Activated CD8-positive, alpha-beta memory T cell treated with anti-CD3 and anti-CD28 coated beads for 1 hour (primary cell): ENCODE measurements at places on chromosomes 5 and 9.

- DNase-seq = no peak
Observed at GRCh38 chr9:135281791-135282737, 194.6 kb downstream of the OLFM1 start.

GRCh38 chr9:96015876-96016686 lies 140.6 kb downstream of the ERCC6L2 start:
- no peak for DNase-seq

GRCh38 chr5:175464942-175465233 lies 13.5 kb upstream of the SFXN1 start:
- DNase-seq = no peak

- no peak for DNase-seq
Observed at GRCh38 chr9:112496074-112496722, 9.6 kb downstream of the KIAA1958 start.

GRCh38 chr9:130140706-130141105 lies 31.5 kb upstream of the NCS1 start:
- DNase-seq = no peak

DNA sequence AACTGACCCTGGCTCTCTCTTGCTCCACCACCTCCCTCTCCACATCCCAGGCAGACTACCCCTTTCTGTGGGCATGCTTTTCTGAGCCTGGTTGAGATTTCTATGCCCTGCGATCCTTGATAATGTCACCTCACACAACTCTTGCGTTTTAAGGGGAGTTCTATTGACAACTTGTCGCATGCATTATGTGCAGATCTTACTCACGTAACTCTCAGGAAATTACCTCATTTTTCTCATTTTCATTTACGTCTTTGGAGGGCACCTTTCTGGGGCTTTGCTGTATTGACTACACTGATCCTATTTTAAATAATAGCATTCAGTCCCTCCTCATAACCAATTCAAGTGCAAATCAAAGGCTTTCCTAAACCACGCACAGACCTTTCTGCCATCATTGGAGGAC lies 140.4 kb upstream of the WWC1 start:
- DNase-seq = no peak

DNA sequence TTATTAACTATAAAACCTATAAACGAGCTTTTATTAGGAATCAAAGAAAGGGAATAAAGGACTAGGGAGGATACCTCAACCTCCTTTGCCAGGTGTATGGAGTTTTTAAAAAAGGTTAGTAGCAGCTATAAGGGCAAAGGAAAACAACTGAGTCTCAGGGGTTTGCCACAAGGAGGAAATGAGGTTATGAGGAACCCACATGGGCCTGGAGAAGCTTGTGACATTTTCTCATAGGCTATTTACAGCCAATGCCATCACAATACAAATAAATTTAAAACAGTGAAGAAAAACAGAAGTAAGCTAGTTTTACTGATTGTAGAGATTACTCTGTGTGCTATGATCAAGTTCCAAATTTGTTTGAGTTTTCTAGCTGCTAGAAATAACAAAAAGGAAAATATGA lies 92.6 kb downstream of the CDKN2A start:
- DNase-seq = no peak

DNA sequence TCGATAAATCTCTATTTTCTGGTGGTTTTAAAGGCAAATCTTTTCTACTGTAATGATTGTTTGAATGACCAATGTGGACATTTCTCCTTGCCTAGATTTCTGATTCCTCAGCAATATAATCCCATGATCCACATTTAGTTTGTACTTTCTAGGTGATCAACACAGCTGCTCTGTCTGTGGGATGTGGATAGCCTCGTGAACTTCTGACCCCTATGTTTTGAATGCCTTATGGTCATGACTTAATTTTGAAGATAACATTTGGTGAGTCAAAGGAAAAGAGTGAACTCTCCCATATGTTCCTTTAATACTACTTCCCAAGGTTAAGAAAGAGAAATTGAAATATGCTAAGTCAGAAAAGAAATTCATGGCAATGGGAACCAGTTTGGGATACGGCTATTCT lies 147.5 kb downstream of the CAVIN4 start:
- no peak for DNase-seq

DNA sequence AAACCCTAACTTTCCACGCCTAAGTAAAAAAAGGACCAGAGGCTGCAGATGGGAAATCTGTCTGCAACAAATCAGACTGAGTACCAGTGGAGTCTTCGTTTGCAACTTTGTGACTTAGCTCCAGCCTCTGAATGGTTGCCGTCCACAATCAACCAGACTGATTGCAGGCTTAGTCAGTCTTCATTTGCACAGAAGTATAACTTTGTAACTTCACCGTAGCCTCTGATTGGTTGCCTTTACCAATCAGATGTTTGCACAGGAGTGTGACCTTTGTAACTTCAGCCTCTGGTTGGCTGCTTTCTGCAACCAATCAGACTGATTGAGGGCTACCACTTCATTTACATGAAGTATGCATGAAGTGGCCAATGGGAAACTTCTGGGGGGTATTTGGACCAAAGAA lies 53.7 kb downstream of the TGFBR1 start:
- no peak for DNase-seq

DNA sequence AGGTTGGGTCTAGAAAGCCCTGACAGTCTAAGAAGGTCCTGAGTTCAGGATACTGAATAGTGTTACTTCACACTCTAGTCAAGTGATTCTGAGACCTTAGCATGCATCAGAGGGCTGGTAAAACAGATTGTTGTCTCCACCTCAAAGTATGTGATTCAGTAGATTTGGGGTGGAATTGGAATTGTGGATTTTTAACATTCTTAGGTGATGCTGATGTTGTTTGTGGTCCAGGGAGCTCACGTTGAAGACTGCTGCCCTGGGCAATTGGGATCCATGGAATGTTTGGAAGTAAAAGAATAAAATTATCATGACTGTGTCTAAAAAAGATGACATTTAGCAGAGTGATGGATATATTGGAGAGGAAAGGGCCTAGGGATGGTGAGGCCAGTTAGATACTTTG lies 75.6 kb downstream of the VCAN start:
- DNase-seq = no peak

DNA sequence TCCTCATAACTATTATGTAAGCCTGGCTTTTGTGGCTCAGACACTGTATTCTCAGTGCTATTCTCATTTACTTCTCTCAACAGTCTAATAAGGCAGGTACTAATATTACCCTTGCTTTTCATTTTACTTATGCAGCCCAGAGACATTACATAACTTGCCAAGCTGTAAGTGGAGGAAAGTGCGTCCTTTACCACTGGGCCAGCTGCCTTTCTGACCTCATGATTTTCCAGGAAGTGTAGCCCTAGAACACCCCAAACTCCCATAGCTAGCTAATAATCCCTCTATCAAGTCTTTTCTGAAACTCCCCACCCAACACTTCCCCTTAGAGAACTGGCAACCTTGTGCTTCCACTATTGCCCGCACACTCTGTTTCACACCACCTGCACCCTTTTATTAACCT lies 192.9 kb upstream of the HMHB1 start:
- DNase-seq = no peak
